ENCODE measurements at places on chromosomes 5 and 9.
A peak's percentile ranks its signal among the peaks of the same experiment; 100 is the strongest.

DNA sequence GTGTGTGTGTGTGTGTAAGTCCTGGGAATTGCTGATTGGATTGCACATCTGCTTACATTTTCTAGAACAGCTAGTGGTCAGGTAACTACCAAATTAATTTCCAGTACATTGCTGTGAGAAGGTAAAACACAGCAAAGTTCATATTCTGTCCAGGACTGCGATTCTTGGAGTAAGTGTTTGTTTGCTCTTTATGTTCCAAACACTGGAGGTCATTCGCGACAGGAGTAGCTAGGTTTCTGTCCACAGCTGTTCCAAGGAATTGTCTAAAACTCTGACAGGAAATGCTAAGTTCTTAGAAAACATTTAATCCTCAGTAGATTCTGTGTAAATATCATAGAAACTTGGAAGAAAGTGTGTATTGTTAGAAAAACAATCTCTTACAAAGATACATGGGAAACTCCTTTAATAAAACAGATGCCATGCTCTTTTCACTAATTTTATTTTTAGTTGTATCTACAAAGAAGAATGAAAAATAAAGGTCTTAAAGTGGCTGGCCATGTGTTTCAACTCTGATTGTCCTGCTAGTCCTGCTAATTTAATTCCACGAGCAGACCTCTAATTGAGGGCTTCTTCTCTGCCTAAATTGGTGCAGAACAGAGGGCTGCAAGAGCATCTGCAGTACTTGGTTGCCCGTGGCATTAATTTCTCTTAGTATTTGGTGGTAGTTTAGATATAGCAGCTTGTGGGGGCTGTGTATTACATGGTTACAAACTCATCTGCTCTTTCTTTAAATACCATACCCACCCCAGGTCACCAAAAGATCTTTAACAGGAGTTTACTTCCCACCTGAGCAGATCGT lies 464.5 kb downstream of the RASEF start:
- no peak for DNase-seq

- no peak for DNase-seq
Observed at GRCh38 chr5:37799865-37800421, 39.9 kb downstream of the GDNF start.

DNA sequence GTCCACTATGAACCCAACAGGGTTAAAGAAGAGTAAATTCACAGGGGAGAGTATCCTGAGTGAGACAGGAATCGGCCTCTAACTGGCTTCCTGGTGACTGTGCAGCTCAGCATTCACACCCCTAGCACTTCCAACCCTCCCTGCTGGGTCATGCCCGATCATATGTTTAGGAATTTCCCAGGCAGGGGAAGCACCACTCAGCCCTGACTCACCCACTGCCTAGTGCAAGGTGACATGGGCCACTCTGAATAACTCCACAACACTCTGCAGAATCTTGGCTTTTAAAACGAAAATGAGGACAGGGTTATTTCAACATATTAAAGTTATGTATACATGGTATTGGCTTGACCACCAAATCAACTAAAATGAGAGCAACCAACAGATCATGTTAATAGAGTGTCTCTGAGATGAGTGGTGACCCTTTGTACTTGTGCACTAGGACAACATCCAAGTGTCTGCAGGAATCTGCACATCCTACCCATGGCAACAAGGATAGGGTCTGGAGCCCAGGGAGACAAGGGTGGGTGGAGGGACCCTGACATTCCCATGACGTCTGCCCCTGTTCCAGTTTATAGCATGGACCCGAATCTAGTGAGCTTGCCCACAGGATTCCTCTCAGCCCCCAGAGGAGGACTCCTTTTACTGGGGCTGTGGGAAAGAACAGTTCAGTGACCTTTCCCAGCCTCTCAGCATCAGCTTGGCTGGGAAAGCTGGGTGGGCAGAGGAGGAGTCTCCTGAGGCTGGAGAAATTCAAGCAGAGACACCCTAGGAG lies 485.8 kb downstream of the SEMA5A start:
- DNase-seq = no peak

DNA sequence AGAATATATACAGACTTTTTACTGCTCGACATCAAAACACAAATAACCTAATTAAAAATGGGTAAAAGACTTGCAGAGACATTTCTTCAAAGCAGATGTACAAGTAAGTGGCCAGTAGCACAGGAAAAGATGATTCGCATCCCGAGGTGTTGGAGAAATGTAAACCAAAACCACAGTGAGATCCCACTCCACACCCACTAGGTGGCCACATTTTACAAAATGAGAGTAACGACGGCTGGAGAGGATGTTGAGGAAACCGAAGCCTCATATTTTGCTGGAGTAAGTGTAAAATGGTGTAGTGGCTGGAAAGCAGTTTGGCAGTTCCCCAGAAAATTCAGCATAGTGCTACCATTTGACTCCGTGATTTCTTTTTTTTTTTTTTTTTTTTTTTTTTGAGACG lies 21.3 kb upstream of the GBGT1 start:
- peak; percentile 57 for DNase-seq

GRCh38 chr9:68462105-68462775 lies 78.4 kb downstream of the TMEM252 start:
- no peak for DNase-seq

- DNase-seq = no peak
Observed at GRCh38 chr5:67052034-67052433, 144.6 kb downstream of the CD180 start.

GRCh38 chr5:134053314-134053839 lies 48.6 kb upstream of the VDAC1 start:
- no peak for DNase-seq

GRCh38 chr5:73115399-73116051 lies 4.8 kb upstream of the TMEM171 start:
- DNase-seq = no peak

GRCh38 chr9:104868303-104868686 lies 59.7 kb downstream of the ABCA1 start:
- no peak for DNase-seq

DNA sequence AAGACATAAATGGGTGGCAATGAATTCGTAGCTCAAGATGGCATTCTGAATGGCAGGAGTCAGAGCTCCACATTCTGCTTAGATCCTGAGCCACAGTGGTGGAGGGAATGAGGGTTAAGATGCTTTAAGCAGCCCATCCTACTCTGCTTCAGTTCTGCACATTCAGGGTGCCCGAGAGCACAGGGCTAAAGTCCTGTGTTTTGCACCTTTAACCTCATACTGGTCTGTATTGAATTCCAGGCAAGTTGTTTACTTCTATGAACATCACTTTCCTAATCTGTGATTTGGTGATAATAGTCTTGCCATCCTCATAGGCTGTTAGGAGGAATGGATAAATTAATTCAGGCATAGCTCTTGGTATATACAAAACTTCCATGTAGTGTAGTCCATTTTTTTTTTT lies 321.6 kb upstream of the CD180 start:
- no peak for DNase-seq

All from hindlimb muscle (tissue), 1 donor.